ENCODE measurements at places on chromosomes 6 and 20.
A peak's percentile ranks its signal among the peaks of the same experiment; 100 is the strongest.

DNA sequence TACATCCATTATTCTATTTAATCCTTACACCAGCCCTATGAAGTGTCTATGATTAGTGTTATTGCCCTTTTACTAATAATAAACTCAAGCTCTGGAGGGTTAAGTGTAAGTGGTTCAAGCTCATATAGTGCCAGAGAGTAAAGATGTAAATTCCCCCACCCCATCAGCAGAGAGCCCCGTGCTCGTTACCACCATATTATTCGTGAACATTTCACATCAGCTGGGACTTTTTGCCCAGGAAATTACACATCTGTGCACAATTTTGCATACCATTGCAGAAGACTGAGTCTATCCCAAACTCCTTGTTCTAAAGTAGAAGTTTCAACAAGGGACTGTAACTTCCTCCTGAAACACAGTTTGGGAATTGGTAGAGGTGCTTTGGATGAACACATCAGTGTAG, 220.1 kb downstream of the BCAS1 start:
- DNase-seq = no peak

- DNase-seq = no peak
Measured at GRCh38 chr20:9570612-9571011, 56.2 kb downstream of the LAMP5 start.

DNA sequence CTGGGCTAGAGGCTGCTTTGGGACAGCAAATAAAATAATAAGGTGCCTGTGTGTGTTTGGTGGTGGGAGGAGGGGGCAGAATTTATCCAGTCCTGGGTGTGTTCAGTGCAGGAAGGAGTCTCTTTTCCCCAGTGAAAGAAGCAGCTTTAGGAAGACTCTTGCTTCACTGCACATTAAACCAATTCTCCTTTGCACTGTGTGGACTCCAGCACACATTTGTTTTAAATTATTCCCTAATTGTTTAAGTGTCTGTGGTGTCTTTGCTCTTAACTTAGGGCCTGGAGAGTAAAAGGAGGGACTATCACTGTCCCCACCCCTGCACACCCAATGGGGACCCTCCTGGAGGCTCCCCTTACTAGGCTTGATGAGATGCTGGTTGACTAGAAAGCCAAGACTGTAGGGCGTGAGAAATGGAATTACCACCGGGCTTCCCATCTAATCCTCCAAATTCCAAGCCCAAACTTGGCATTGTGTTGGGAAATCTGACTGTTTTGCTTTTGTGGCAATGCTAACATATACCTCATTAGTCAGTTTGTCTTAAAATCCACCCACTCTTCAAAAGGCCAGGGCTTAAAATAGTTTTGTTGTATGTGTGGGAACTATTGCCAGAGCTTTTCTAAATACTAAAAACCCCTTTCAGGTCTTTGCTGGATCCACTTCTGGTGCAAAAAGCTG, 13.5 kb upstream of the DAAM2 start:
- no peak for DNase-seq

- DNase-seq = no peak
Measured at GRCh38 chr20:9163995-9164394, 95.1 kb downstream of the PLCB4 start.

GRCh38 chr6:112842330-112842685, 495.2 kb downstream of the RFPL4B start:
- no peak for DNase-seq

- DNase-seq = no peak
Measured at GRCh38 chr6:147991961-147992360, 350.7 kb upstream of the SASH1 start.

DNA sequence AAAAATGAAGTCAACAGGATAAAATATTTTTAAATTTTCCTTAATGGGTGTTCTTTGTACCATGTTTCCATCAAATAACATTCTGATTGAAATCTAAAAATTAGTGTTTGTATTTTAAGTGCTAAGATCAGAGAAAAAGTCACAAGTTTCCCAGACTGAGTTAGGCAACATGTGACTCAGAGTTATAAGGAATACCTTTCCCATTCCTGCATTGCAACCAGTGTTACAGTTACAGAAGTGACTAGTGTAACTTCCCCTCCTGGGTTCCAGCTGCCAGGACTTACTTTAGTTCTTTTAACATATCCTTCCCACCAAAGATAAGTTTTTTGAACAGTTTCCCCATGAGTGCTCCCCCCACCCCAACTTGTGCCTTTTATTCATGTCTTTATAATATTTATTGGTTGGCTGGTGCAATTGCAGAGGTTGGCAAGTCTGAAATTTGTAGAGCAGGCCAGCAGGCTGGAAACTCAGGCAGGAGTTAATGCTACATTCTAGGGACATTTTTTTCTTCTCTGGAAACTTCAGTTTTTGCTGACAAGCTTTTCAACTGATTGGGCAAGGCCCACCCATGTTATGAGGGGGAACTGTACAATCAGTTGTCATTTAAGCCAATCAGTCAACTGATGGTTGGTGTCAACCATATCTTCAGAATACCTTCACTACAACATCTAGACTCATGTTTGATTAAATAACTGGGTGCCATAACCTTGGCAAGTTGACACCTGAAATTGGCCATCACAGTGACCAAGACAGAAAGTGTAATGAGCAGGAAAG, 22.9 kb upstream of the ESR1 start:
- DNase-seq = no peak

DNA sequence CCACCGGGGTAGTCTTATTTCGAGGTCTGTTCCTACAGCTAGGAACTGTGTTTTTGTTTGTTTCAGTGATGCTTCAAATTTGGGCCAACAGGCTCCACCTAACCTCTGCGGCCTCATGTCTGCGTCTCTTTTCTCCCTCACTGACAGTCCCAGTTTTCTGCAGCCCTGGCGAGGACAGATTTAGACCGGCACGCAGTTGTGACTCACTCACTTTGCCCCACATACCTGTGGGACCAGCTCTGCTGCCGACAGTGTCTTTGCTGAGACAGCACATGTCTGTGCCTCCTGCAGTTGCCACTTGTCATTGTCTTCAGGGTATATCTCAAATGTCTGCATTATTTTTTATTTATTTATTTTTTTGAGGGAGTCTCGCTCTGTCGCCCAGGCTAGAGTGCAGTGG, 29.2 kb downstream of the OSBPL2 start:
- DNase-seq = no peak

- DNase-seq = no peak
Measured at GRCh38 chr20:50089787-50090177, 23.2 kb downstream of the UBE2V1 start.

- no peak for DNase-seq
Measured at GRCh38 chr6:13262302-13263230, 65.8 kb downstream of the TBC1D7 start.

GRCh38 chr20:54208548-54209176, 775 bp downstream of the PFDN4 start:
- DNase-seq = no peak

DNA sequence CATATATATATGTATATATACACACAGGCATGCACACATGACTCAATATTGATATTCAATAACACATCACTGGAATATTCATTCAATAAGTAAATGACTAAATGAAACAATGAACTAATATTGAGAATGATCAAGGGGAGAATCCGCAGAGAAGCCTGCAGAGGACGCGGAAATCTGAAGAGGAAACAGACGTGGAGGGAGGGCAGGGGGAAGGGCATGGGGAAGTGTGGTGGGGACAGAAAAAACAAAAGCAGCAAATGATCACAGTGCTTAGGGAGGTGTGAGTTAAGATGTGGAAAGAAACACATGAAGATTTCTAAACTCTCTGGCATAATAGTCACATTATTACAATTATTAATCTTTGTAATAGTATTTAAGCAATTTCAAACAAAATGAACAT, 14.5 kb downstream of the PERP start:
- no peak for DNase-seq

- no peak for DNase-seq
Measured at GRCh38 chr20:4084096-4084495, 68.7 kb upstream of the RNF24 start.

GRCh38 chr6:105907991-105908390, 178.1 kb upstream of the PRDM1 start:
- DNase-seq = no peak

- no peak for DNase-seq
Measured at GRCh38 chr6:6405997-6406714, 85.7 kb upstream of the F13A1 start.

GRCh38 chr6:141313986-141314385, 818.7 kb upstream of the GJE1 start:
- DNase-seq = no peak

DNA sequence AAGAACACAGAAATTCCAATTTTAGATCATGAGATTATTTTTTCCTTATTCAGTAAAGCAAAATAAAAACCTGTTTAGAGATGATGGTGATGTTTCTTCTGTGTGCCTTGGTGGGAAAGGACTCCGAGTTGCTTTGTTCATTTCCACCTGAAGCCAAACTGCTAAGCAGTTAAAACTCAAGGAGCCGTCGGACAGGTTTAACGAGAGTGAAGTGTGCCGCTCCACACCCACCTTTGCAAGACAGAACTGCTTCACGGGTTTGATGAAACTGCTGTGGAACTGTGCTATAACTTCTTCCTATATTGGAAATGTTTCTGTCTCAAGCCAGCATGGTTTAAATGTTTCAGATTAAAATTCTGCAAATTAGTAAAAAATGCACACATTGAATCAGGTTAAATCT, 9.2 kb upstream of the DSP start:
- DNase-seq = peak; percentile 34

GRCh38 chr6:102114402-102114801, 720.9 kb downstream of the GRIK2 start:
- DNase-seq = no peak

DNA sequence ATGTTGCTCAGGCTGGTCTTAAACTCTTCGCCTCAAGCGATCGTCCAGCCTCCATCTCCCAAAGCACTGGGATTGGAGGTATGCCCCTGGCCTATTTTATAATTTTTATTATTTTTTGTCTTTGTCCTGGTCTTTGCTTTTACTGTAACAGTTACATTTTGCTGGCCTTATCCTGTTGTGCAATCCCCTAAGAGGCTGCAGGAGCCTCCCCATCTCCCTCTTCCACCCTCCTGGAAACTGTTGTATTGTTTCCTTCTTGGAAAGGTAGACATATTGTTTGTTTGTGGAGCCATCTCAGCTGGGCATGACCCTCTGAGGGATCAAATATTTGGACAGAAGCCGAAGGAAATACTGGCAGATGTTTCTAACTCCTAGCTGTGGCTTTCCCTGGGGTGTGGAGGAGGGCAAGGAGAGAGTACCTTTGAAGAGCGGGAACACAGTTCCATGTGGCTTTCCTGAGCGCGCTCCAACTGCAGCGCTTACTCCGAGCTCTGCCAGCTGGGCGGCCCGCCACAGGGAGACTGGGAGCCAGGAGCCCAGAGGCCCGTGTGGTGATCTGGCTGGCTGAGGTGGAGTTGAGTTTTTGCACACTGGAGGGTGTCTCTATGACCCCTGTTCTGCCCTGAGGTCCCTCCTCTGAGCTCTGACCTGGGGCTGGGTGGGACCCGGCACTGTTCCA, 4.9 kb downstream of the MAPK13 start:
- DNase-seq = no peak

GRCh38 chr6:155186052-155186658, 77.7 kb upstream of the CLDN20 start:
- DNase-seq = no peak

DNA sequence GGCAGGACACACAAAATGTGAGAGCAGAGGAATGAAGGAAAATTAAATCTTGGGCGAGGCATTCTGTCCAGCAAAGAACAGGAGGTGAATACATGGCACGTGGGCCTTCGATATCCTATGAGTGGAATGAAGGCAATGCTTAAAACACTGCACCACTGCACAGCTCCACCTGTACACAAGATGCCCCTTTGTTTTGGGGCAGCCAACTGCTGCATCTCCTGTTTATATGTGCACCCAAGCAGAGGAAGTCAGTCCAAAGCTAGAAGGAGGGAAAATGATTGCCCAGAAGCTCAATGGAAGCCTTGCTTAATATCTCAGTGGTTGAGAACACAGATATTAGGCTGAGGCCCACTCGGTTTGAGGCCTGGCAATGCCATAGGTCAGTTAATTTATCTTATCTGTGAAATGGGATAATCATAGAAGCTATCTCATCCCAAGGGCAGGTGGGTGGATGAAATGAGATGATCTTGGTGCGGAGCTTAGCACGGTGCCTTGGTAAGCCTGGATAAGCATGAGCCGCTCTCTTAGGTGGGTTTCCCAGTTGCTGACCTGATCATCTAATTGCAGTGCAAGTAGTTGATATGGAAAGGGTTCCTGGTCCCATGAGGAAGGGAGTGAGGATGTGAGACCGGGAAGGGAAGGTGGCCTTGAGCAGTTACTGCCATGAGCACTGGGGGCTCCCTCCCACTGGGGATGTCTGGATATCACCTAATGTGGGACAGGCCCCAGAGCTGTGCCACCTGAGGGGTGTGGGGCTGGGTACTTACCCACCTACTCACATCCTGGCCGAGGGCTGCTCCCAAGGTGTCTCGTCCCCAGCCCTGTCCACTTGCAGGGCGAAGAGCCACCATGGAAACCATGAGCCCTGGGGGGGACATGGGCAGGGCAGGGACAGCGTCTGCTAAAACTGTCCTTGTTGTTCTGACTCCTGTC, 9.9 kb downstream of the BANF2 start:
- DNase-seq = no peak

DNA sequence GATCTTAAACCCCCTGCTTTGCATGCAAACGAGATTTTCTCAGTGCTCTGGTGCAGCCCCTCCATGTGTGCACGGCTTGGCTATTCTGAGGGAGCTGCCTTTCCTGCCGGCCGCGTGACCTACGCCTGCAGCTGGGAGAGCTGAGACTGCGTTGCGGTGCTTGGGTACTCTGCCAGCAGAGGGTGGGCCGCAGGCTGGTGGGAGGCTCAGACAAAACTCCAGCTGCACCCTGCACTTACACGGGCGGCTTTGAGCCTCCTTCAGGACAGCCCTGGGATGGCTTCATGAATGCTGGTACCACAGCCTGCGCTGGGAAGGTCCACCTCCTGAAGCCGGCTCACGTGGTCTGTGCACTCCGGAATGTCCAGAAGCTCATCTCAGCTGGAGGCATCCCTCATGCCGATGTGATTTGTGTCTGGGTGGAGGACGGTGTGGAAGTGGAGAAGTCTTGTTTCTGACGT, 223.7 kb downstream of the DLL1 start:
- no peak for DNase-seq

DNA sequence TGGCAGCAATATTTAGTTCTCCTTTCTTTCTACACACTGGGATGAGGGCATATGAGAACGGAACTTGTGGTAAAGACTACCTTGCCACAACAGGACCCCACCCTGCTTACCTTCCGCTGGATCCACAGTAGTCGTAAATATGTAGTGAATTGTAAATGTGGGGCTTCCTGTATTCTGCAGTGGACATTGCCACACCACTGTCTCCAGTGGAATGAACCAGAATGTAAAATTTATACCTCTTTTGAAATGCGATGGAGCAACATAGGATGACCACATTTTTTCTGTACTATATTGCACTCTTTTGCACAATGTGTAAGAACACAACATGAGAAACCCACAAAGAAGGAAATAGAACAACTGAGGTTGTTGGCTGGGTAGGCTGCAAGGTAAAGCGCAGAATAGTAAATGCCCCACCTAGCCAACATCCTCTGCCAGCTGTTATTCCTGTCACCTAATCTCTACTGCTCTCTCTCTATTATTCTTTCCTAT, 16.1 kb upstream of the RIPOR2 start:
- no peak for DNase-seq

DNA sequence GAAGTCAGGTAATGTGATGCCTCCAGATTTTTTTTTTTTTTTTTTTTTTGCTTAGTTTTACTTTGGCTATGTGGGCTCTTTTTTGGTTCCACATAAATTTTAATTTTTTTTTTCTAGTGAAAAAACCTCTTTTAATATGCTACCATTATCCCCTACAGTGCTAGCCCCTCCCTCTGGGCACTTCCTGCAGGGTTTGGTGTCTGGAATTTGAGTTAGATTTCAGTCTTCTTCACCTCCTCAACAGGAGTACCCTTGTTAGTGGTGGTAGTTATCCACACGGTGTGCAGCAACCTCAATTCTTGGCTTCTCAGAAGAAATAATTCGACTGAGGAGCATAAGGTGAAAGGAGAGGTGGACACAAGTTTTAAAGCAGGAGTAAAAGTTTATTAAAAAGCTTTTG, 128.8 kb upstream of the SYNCRIP start:
- DNase-seq = no peak
